CD4-positive, alpha-beta T cell treated with Interleukin-12 subunit alpha and Interleukin-12 subunit beta, for 1 hour (primary cell): ENCODE measurements at places on chromosomes 12 and 14.

DNA sequence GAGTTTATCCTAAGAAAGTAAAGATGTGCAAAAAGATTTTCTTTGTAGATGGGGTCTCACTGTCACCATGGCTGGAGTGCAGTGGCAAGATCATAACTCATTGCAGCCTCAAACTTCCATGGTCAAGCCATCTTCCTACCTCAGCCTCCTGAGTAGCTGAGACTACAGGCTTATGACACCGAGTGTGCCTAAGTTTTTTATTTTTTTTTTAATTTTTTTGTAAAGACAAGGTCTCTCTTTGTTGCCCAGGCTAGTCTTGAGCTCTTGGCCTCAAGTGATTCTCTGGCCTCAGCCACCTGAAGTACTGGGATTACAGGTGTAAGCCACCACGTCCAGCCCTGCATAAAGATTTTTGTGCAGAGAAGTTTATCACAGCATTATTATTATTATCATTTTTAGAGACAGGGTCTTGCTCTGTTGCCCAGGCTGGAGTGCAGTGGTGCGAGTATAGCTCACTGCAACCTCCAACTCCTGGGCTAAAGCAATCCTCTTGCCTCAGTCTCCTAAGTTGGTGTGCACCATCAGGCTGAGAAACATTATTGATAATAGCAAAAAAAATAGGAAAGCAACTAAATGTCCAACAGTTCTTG lies 19.3 kb upstream of the MDM2 start:
- DNase-seq: no peak

DNA sequence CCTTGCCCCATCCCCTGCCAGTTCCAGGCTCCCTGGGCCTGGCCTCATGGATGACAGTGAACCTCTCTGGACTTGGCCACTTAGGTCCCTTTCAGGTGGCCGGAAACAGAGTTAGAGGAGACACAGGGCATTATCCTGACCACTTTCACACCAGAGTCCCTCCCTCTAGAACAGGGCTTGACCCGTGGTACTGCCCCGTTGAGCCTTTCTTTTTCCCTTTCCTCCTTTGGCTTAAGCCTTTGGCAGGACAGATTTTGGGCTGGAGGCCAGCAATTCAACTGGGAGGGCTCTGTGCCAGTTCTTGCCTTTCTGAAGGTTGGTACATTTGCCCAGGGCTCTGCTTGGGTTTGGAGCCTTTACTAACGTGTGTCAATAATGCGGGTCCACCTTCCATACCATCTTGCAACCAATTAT lies 22.8 kb downstream of the TPCN1 start:
- DNase-seq: no peak

GRCh38 chr14:103503296-103503695 lies 19.3 kb downstream of the CKB start:
- DNase-seq: no peak

GRCh38 chr14:74647678-74648461 lies 35.8 kb upstream of the LTBP2 start:
- DNase-seq: no peak

DNA sequence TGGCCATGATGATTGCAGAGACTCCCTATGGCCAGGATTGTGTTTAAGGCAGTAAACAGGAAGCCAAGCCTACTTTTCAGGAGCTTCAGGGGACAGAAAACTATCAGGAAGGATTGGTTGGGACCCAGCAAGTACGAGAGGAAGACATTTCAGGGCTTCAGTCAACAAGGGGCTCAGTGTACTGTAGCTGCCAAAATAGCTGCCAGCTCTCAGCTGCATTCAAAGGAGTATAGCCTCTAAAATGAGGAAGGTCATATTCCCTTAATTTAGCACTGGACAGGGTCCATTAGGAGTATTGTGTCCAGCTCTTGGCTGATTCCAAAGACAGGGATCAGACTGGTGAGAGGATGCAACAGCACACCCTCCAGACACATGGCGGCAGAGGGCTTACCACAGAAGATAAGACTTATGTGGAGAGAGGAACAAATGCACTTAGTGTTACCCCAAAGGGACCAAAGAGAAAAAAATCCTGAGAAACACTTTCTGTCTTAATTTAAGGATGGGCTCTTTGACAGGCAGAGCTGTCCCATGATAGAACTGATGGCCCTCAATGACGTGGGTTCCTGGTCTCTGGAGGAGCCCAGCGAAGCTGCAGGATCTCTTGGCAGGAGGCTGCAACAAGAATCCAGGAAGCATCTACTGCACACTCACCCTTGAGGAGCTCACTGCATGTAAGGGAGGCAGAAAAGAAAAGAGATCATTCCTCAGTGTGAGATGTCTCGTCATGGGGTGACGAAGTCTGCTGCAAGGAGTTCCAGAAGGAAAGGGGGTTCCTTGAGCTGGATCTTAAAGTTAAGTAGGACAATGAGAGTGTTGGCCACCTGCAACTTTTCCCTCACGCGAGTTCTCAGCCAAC lies 14.8 kb downstream of the BDKRB1 start:
- DNase-seq: no peak
